Dorsolateral prefrontal cortex (tissue), 122 donors: ENCODE measurements at places on chromosomes 5 and 9.

GRCh38 chr5:132098151-132098594 lies 24.6 kb downstream of the CSF2 start:
- DNase-seq = no peak

DNA sequence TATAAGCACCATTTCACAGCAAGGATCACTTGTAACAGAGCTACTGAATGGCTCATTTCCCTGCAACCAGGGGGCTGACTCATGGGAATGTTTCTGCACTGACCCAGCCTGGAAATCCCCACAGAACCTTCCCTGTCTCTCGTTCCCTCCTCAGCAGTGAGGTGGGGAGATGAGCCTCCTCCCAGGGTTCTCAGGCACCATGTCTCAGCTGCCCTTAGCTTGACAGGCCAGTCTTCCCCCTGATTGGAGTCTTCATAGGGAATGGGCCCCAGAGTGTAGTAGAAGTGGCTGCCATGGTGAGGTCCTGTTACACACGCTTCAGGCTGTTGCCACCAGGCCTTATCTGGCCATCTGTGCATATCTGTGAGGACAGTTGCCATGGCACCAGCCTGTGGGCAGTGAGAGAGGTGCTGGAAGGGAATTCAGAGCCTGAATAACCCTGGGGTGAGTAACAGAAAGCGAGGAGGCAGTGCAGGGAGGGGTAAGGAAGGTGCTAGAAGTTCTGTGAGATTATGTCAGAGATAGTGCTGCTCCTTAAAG lies 324.4 kb downstream of the ENC1 start:
- DNase-seq = no peak

DNA sequence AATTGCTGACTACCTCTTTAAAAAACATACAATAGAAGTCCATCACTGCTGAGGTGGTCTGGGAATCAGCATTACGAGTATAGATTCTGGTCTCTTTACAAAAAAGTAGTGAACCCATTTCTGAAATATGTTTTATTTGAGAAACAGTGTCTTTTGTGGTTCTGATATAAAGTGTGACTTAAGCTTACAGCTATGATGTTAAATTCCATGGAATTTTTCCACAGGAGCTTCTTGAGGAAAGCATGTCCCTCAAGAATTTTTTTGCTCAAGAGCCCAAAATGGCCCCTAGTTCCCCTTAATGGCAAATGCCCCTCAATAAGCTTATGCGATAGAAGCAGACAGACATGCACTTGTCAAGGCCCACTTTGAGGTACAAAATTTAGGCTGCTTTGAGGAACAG lies 265.7 kb downstream of the FAM170A start:
- no peak for DNase-seq

DNA sequence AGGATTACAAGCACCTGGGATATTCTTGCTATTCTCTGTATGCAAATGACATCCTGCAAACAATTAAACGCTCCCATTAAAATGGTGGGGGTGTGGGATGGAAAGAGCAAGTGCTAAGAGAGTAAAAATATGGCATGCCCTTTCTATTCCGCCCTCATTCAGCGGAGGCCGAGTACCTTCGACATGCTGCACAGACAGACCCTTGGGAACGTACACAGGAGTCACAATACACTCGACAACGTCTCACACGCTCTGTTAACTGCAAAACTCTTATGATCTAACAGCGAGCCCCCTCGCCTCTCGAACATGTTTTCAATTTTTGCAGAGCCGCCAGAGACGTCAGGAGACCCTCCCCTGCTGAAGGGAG lies 322.2 kb downstream of the CEMIP2 start:
- no peak for DNase-seq
